ENCODE measurements at places on chromosomes 12 and 14.

GRCh38 chr12:43331935-43332334 is 220.1 kb downstream of the ADAMTS20 start:
- ATAC-seq: no peak

GRCh38 chr12:113405694-113406093 is 2.0 kb upstream of the SDS start:
- peak; percentile 62 for ATAC-seq

GRCh38 chr12:44370982-44371381 is 505.1 kb downstream of the NELL2 start:
- no peak for ATAC-seq

GRCh38 chr14:94560291-94560665 is 964 bp upstream of the SERPINA4 start:
- no peak for ATAC-seq

DNA sequence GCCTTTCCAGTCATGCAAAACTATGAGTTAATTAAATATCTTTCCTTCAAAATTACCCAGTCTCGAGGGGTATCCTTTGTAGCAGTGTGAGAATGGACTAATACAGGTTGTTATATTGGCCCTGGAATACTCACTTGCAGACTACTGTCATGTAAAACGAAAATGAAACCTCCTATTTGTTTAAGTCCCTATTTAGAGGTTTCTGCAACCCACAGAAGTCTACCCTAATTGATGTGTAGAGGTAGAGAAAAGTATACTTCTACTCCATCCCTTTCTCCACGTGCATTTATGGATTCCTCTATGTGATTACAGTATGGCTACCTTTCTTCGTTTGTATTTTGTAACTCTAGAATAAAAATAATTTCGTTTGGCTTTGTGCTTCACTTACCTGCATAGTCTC is 371.1 kb downstream of the FSCB start:
- no peak for ATAC-seq

GRCh38 chr14:78725086-78725485 is 554.9 kb downstream of the NRXN3 start:
- no peak for ATAC-seq

- ATAC-seq: no peak
These were observed 430.2 kb upstream of the TMPO start for GRCh38 chr12:98085046-98085755.

DNA sequence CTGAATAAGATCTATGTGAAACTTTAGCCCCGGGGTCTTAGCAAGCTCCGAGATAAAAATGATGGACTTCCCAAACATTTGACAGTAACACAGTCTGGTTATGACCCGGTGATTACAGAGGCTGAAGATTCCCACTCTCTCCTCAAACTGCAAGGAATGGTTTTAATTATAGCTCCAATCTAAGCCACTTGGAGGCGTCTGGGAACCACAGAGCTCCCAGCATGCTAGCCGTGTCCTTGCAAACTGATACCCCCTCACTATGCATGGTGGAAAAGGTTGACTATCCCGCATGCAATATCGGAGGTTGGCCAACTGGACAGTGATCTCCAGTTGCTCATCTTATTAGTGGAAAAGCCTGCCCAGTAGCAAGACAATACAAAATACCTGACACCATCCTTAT is 76.5 kb upstream of the GRIN2B start:
- ATAC-seq: no peak

DNA sequence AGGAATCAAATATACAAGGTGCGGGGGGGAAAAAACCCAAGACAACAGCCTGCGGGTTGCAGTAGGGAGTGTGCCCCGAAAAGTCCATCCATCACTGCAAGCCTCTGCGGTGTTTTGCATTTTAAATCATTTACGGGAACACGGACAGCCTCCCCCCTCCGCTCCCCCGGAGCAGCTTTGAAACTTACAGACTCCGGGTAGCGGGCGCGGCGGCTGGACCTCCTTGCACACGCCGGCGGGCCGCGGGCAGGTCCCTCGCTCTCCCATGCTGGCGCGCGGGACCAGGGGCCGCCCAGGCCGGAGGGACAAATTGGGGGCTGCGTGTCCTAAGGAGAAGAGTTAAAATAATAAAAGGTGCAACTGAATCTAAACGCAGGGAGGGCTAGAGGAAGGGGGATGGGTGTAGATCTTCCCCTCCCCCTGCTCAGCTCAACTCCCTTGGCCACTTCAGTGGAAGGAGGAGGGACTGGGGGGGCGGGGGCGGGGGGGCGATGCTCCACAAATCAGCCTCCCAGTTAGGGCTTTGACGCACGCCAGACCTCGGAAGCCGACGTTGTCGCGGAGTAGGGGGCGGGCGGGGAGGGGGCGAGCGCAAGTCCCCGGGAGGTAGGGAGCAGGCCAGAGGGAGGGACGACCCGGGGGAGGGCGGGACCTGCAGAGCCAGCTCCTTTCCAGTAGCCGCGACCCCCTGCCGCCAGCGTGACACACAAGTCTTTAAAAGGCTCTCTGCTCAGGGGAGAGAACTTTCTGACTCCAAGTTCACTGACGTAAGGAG is at the start of gene KCNJ8:
Gene KCNJ8 (minus strand): TSS at position 349 of the 775 bp plus-strand sequence. CDS start 1,090 bp downstream, outside the sequence.
- ATAC-seq: no peak

DNA sequence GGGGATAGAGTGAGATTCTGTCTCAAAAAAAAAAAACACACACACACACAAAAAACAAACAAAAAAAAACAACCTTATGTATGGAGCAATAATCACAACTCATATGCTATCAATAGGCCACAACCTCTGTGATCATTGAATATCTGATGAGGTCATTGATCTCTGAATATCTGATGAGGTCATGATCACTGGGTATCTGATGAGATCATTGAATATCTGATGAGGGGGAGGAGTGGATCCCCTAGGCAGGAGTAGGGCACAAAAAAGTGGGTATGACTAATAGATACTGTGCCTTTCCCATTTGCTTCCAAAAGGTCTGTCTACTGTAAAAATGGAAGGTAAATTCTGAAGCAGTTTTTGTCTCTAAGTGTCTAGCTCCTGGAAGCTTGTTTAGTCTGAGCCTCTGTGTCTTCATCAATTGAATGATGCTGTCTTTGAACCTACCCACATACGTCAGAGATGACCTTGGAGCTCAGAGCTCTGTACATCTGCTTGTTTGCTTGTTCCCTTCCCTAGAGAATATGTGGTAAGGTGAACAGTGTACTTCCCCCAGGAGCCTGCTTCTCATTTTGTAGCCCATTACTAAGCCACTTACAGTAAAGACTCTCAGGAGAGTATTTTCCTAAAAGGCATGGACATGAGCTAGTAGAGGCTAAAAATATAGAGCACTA is 13.6 kb downstream of the PAH start:
- peak; percentile 91 for ATAC-seq

DNA sequence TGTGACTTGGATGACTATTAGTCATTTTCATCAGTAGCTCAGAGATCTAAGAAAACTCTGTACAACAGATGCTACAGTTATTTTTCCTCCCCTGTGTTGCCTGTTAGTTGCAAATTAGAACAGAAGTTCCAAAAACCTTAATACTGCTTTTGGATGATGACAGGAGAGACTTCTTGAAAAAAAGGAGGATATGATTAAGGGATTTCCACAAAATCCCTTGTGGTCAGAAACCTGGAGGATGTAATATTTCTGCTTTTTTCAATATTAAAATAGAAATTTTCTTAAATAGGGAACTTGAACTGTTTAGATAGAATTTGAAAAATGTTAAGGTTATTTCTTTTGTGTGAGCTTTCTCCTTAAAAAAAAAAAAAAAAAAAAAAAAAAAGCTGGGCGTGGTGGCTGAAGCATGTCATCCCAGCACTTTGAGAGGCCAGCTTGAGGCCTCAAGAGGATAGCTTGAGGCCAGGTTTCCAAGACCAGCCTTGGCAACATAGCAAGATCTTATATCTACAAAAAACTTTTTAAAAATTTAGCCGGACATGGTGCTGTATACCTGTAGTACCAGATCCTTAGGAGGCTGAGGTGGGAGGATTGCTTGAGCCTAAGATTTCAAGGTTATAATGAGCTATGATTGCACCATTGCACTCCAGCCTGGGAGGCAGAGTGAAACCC is 14.1 kb downstream of the CMAS start:
- ATAC-seq: no peak

- ATAC-seq: no peak
These were observed 15.1 kb downstream of the BCAT1 start for GRCh38 chr12:24933694-24934407.

DNA sequence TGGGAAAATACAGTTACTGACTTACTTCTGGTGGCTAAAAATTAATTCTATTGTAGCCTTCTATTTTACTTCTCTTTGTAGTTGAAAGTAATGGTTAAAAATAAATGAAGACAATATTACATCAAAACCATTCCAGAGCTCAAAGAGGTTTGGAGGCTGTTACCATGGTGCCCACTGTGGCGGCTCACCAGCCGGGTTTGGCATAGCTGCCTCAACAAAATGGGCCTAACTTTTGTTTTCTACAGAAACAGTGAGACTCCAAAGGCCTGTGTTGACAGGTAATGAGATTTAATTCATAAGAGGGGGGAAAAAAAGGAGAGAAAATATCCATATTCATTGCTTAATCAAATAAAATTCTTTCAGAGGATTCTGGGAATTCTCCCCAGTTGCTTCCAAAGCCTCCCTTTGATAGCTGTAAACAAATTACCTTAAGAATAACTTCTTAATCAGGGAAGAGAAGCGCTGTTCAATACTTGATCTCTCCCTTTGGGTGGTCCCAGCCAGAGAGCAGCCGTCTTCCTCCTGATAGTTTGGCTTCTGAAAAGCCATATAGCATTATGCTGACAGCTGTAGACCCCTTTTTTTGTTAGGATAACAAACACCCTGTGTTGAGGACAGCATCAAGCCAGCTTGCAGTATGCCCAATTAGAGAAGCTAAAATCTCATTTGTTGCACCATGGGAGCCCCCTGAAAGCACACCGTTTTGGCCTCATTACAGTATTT is 266.8 kb downstream of the NEDD1 start:
- ATAC-seq: no peak

- ATAC-seq: no peak
These were observed 195.7 kb downstream of the FBXL14 start for GRCh38 chr12:1398673-1399072.

DNA sequence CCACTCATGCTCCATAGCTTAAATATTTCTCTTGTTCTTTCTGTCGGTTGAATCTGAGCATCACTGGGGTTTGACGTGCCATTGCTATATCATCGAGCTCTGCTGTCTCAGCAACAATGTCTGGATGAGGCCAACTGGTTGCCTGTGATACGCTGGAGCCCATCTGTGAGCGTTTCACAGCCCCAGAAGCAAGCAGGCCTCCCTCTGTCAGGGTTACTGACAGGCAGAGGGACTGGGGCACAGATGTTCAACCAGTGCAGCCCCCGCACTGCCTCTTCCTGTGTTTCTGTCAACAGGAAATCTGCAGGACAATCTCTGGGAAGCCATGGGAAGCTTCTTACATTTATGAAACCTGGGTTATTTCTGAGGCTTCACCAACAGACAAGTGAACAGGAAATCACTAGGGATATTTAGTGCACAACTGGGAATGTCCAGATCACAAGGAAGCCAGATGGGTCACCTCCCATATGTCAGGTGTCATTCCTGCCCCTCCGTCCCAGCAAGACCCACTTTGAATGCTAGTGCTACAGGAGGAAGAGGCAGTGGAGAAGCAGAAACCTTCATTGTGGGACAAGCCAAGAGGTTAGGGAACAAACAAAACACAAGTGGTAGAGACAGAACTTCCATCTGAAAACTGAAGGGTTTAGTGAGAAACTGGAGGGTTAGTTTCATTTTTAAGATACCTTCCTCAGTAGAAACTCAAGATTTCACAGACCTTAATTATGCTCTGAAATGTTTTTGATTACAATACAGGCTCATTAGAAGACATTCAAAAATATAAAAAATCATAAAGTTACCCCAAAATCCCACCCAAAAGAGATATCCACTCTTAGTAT is 24.1 kb downstream of the DMAC2L start:
- no peak for ATAC-seq
